Left colon (tissue), 2 donors: ENCODE measurements at places on chromosomes 5 and 9.
A peak's percentile ranks its signal among the peaks of the same experiment; 100 is the strongest.

DNA sequence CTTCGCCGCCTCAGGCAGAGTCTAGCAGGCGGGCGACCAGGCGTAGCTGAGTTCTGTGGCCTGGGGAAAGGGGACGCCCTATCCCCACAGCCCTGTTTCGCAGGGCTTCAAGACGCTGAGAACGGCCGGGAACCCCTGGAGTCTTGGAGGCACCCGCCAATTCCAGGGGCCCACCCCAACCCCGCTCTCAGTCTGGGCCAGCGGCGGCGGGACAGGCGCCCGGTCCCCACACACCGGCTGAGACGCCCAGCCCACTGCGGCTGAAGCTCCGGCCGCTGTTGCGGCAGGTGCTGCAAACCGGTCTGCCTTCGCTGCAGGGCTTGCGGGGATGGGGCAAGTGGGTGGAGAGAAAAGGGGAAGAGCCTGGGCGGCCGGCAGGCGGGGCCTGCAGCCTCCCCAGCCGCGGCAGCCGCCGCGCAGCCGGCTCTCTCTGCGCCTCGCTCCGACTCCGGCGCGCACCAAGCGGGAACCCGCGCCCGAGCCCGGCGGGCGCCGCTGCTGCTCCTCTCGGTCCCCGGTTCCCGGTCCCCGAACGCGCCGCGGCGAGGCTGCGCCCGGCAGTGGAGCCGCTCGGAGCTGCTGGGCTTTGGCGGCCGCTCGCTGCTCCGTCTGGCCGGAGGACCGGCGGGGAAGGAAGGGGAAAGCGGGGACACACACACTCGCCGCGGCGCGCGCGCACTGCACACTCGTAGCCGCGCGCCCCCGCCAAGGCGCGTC, at the start of gene PIP5K1B:
TSS of gene PIP5K1B (plus strand) at position 427 of the 717 bp plus-strand sequence. CDS start 117,375 bp downstream, outside the sequence.
- DNase-seq: peak; percentile 87

DNA sequence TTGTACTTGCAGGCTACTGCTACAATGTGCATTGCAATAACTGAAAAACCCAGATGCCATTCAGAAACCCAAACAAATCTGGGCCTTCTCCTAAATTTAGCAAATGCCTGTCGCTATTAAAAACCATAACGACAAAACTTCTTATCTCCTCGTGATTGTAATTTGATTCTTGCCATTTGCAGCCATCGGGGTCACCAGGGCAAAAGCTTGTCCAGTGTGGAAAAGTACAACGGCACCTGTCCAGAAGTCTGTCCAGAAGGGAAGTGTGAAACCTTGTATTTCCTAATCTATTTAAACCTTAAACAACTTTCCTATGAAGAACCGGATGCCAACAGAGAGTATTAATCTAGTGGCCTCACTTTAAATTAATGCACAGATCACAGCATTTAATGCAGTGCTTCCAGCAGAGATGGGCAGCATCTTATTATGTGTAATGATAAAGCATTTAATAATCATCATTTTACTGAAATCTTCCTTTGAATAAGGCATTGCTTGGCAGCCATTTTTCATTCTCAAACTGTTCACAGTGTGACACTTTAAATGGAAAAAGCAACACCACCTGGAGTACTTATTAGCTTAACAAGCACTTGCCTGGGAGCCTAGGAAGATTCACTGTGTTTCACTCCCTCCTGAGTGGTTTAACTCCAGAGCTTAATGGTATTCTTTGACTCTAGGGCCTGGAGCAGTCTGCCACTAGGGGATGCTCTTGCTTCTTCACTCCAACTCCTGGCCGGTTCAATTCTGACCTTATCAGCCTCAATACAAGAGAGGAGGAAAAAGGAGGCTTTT, 4.9 kb upstream of the C7 start:
- peak; percentile 61 for DNase-seq

DNA sequence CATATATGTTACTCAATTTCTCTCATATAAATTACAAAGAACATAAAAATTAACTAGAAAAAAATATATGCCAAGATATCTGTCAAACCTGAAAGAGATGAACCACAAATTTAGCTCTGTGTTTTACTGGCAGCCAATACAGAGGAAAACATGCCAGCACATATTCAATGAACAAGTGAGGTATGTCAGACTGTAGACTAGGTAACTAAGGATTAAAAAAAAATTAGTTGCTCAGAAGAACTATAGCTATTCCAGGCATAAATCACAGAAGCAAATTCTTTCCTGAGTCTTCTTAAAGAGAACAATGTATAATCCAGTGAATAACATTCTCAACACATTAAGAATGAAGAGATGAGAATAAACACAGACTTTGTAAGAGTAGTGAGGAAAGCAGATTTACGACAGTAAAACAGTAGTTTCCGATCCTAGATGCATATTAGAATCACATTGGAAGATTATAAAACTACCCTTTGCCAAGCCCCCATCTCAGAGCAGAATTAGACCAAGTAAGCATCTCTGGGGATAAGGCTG, 20.6 kb upstream of the CAAP1 start:
- DNase-seq: no peak

DNA sequence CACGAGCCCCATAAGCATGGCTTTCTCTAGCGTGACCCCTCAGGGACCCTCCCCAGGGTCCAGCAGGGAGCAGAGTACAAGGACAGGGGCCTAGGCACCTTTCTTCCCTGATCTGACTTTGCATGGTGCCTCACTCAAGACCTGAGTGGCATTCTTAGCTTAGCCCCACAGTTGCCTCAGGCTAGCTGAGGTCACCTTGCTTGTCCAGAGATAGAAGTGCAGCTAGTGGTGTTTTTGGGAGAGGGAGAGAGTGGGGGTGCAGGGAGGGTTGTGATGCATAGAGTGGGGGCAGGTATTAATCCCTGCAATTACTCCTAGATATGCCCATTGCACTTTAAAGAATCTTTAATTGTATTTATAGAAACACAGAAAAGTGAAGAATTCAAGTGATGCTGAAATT, 8.4 kb upstream of the TRIO start:
- DNase-seq: no peak

DNA sequence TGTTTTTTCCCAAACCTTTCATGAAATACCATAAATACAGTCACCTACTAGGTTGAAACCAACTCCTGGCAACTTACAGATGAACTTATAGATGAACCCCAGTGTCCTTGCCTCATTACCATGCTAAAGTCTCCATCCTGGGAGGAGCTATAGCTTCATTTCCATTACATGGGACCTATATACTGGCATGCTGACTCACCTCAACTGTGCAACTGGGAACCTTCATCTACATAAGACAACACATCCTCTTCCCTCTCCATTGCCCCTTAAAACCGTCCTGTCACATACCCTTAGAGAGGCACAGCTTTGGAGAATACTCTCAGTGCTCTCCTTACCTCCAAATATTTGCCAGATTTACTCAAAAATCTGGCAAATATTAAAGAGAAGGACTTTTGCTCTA, 638.3 kb downstream of the HTR1A start:
- no peak for DNase-seq

DNA sequence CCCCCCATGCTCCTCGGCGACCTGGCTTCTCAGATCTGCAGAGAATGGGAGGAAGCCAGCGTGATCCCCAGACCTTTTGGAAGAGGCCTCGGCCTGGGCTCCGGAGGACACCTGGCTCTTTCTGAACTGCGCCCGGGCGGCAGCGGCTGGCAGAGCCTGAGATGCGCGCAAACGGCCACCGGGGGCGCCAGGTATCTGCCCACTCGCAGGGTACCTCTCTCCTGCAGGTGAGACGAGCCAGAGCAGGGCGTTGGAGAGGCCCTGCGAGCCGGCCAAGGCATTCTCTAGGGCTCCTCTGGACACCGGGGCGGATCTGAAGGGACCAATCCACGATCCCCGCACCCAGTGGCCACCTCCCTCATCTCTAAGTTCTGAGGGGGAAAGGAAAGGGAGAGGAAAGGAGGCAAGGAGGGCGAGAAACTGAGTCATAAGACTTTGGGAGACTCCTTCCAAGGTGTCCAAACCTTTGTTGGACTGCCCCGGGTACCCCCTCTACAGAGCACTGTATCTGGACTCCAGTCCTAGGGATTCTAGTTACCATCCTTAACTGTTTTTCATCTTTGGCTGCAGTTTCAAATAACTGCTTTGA, 55.0 kb upstream of the SLC46A2 start:
- DNase-seq: peak; percentile 17

- DNase-seq: no peak
Observed at GRCh38 chr9:115033800-115034199, 84.2 kb downstream of the TNC start.

GRCh38 chr9:81521892-81522291, 167.5 kb downstream of the TLE1 start:
- no peak for DNase-seq

DNA sequence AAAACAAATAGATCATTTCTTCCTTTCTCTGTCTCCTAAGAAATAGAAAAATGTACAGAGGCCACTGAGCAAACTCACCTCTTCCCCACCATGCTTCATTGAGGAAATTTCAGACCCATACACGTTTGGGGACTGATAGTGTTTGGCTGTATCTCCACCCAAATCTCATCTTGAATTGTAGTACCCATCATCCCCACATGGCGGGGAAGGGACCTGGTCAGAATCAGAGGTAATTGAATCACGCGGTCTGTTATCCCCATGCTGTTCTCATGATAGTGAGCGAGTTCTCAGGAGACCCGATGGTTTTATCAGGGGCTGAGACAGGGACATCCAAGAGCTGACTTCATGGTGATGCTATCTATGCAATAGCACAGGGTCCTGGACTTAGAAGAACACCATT, 1655.8 kb downstream of the MAT2B start:
- DNase-seq: no peak

DNA sequence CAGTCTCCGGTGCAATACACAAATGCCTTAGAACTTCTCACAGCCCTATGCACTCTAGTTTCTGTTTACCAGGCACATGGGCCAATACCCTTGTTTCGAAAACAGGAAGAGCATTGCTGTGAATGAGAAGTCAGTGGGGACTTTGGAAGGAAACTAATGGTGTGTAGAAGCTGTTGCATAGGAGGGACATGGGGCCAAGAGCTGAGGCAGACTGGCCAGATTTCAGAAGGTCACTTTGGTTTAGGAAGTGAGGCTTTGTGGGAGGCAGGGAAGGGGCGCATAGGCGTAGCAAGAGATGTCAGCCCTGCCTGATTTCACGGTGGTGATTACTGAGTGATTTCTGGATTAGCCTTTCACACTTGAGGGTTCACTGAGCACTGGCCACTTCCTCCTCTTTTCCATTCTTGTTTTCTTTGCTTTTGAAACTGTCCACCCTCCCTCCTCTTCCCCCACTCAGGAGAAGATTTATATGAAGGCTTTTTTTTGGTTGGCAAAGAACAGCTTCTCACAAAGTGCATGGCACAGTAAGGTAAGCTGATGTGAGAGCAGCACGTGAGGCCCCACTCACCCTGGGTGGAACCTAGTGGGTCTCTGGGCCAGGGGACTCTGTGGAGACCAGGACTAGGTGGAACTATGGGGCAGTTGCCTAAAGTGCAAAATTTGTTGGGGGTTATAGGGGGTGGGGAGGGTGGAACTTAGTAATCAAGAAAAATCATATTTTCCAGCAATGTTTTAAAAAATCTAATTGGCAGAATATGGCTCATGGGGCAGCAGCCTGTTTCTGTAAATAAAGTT, 6.1 kb upstream of the TMEM252 start:
- DNase-seq: no peak

- peak; percentile 45 for DNase-seq
Observed at GRCh38 chr5:95731571-95732554, 727 bp downstream of the RHOBTB3 start.

- DNase-seq: peak; percentile 55
Observed at GRCh38 chr5:146340260-146341081, 1.8 kb downstream of the POU4F3 start.

- DNase-seq: no peak
Observed at GRCh38 chr5:75320371-75320770, 16.6 kb upstream of the HMGCR start.

- DNase-seq: no peak
Observed at GRCh38 chr5:77064040-77064439, 23.0 kb downstream of the ZBED3 start.

GRCh38 chr9:79691496-79691895, 119.7 kb downstream of the TLE4 start:
- DNase-seq: no peak

- no peak for DNase-seq
Observed at GRCh38 chr9:75685062-75685461, 205.4 kb upstream of the PCSK5 start.

- DNase-seq: no peak
Observed at GRCh38 chr9:22028394-22028793, 19.3 kb upstream of the CDKN2B start.

DNA sequence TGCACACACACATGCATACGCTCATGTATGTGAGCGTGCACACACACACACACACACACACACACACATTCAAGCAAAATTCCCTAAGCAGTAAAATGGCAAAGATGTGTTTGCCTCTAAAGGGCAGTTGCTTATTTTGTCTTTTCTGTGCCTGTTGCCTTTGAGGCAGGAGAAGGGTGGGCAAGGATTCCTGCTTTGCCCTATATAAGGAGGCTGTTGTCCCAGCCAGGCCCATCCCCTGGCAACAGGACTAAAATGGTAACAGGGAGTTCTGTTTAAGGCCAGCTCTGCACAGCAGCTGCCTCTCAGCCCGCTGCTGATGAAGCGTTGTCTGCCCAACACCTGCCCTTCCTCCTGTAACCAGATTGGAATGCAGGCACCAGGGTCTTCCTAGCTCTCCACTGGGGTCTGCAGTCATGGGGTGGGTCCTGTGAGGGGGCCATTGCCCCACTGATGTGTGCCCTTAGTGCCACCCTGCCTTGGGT, 64.4 kb downstream of the PPARGC1B start:
- DNase-seq: no peak

- no peak for DNase-seq
Observed at GRCh38 chr9:23686257-23686656, 139.8 kb downstream of the ELAVL2 start.

DNA sequence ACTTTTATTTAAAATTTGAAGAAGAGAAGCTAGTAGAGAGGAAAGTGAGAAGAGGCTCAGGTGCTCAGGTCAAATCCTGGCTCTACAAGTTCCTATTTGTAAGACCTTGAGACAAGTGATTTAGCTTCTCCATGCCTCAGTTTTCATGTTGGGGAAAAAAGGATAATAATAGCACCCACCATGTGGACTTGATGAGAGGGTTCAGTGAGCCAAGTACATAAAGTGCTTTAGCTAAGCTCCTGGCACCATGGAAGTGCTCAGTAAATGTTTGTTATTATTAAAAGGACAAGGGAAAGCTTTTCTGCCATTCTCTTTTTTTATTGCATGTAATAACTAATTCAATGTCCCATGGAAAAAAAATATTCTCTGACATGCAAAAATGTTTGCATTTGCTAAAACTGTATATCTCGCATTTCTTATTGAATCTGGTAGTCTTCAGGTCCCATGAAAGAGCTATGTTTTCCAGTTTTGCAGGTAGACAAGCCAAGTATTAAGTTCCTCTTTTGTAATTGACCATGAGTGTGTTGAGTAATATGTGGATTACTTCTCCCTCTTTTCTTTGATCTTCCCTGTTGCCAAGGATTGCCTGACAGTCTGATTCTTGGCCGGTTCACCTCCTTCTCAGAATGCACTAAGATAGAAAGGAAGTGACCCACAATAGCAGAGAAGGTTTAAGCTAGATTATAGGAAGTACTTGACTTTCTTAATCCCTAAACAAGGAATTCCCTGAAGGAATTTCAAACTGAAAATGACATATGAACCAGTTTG, 45.6 kb upstream of the TRIM32 start:
- DNase-seq: no peak
